ENCODE measurements at places on chromosomes 5 and 9.

GRCh38 chr5:177507165-177507564, 2.5 kb downstream of the DOK3 start:
- DNase-seq = no peak

DNA sequence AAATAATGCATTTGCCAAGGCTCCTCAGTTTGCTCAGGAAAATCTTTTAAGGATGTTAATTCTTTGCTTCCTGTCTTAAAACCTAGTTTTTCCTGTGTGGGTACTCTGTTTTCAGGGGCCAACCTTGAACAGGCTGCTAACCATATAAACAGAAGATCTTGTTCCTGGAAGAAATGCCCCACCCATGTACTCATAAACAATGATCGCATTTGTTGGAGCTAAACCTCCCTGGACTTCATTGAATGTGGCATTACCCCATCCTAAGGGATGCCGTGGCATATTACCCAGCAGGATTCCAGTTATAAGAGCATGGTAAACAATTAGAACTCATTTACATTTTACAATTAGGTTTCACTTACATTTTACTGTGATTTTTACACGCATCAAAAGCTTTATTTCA, 436.0 kb downstream of the ZNF608 start:
- DNase-seq = no peak

- no peak for DNase-seq
Measured at GRCh38 chr5:81247441-81247972, 14.4 kb downstream of the CKMT2 start.

- DNase-seq = no peak
Measured at GRCh38 chr9:110543631-110544051, 35.9 kb downstream of the SVEP1 start.

DNA sequence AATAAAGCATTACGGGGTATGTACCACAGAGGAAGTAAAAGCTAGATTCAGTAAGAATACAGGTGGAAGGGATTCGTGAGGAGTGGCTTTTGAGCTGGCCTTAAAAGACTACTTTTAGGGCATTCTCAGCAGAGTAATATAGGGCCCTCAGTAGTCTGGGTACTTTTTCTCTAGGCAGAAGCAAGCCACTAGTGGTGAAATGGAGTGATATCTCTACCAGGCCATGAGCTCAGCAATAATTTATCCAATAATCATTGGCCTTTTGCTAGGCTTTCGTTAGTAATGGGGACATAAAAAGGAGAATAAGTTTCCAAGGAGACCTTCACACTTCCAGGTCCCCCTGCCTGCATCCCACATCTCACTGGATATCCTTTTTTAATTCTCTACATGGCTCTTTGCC, 1.7 kb downstream of the POLR3G start:
- no peak for DNase-seq

- DNase-seq = no peak
Measured at GRCh38 chr5:115624994-115625393, 842 bp downstream of the TMED7 start.

DNA sequence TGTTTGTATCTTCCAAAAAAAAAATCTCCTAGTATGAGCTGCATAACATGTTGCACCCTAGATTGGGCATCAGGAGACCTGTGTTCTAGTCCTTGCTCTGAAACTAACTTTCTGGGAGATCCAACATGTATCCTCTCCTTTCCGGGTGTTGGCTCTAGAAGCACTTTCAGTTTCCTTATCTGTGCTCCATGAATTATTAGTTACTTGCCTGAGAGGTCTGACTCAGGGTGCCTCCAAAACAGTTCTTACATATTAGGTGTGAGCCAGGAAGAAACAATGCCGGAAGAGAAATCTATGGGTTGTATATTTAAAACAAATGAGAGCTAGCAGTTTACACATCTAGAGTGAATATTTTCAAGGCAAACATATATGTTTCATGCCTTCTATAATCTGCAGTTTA, 36.7 kb upstream of the SLC36A2 start:
- no peak for DNase-seq

- DNase-seq = no peak
Measured at GRCh38 chr5:14153932-14154731, 11.0 kb downstream of the TRIO start.

DNA sequence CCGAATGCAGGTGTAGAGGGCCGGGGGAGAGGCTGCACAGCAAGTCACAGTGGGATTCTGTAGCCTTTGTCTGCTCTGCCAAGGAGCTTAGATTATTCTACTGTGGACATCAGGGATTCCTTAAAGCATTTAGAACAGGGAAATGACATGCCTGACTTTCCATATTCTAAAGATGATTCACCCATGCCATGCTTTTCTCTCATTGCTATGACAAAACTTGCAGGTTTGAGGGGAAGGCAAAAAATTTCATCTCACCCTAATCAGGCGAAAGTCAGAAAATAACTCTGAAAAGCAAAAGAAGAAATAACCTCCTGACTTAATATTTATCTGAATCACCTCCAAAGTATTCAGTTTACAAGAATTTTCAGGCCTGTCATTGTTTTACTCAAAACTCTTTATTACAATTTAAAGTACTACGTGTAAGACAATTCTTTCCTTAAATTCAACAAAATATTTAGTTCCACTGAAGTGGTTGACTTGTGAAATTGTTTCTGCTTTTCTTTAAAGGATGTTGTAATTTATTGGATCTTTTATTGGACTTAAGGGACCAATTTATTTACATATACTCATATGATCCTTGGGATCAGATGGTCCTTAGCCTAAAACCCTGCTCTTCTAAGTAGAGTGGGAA, 30.0 kb upstream of the GAS1 start:
- DNase-seq = no peak

DNA sequence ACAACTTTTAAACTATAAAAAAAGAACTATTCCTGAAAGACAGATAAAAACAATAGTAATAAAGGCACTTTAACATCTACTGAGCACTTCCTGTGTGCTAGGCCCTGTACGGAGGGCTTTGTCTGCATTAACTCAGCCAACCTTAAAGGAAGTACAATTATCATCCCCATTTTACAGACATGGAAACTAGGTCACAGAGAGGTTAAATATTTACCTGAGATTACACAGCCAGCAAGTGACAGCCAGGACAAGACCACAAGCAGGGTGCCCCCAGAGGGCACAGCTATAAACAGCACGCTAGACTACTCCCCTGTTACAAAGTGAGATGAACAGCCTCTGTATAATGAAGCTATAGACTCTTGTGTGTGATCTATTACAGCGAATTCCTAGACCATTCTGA, 25.5 kb downstream of the DDX31 start:
- no peak for DNase-seq

DNA sequence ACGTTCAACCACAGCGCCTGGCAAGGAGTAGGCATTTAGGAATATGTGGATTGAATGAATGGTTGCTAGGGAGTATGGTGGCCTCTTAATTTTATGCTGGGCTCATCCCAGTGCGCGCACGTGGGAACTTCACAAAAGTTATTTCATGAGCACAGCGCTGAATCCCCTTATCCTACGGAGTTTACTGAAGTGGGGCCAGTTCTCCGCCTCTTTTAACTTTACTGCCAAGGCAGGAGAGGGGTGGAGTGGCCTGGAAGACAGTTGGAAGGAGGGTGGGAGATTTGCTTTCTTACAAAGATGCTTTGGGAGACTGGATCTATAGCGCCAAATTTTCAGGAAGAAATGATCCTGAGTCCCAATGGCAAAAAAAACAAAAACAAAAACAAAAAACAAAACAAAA, 326.5 kb downstream of the SH3GL2 start:
- no peak for DNase-seq

DNA sequence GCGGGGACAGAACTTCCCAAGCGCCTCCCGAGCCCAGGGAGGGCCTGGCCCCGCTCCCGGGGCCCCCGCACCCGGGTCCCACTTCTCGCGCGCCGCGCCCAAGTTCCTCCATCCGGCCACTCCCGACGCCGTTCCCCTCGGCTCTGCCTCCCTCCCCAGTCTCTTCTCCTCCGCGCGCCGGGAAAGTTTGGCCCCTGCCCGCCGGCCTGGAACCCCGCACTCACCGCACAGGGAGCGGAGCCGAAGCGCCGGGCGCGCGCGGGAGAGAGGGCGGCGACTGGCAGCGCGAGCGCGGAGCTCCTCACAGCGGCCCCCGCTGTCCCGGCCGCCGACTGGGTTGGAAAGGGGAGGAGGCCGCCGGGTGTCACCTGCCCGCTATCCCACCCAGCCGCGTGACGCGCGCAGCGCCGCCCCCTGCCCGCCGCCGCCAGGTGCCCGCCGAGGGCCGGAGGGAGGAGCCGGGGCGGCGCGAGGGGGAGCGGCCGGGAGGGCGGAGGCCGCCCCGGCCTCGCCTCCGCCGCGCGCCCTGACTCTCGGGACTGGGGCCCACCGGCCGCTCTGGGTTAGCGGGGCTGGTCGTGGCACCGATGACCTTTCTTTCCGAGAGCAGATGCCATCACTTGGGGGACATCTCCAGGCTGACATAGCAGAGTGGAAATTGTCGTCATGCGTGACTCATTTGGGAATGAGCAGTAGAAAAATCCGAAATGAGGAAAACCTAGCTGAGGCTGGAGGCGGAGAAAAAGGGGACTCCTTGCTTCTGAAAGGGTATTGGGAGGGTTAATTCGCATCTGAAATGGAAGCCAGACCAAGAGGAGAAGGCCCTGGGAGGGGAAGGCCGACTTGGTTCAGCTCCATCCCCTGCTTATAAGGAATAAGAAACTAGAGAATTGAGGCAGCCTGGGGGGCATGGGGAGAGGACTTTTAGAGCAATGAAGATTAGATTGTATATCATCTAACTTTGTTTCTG, at the start of gene ELOVL7:
ELOVL7 (minus strand) TSS at position 334 of the 970 bp plus-strand sequence. CDS start 56,872 bp downstream, outside the sequence.
- peak; percentile 85 for DNase-seq

DNA sequence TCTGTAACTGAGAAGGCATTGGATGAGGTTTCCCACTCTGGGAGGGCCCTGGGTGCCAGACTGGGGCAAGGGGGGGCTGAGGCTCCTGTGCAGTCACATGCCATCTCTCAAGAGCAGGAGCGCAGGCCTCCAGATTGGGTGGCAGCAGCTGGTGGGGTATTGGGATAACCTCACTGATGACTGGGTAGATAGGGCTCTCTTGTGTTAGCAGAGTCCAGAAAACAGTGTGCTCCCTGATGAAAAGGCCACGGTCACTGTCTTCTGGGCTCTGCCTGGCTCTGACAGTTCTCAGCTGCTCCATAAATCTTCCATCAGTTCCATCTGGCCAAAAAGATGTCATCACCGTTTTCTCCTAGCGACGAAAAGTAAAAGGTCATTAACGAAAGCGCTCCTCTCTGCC, 21.8 kb upstream of the NKX2-5 start:
- DNase-seq = no peak
